Peyer's patch (tissue), 4 donors: ENCODE measurements at places on chromosomes 7 and 10. TPM values are rescaled to one million over a fixed set of nuclear protein-coding genes. Genes with fewer than 3 reads are reported as not detected.

IFIT3 gene
- total RNA-seq = 14.0 TPM

FGL2 gene
- 23.3 TPM for total RNA-seq

ANKRD61 gene
- total RNA-seq = not detected

- H3K4me3 ChIP-seq = no peak overlapping the region
- H3K27ac ChIP-seq = no peak overlapping the region
- no peak for DNase-seq
- H3K27me3 ChIP-seq = no peaks in the 10 kb centered on the region
- H3K4me1 ChIP-seq = no peaks in the 10 kb centered on the region
These were observed 81.3 kb downstream of the SH2D4B start for GRCh38 chr10:80619036-80619435.

- H3K4me3 ChIP-seq = no peak overlapping the region
- no peaks in the 10 kb centered on the region for H3K4me1 ChIP-seq
- DNase-seq = no peak
These were observed 166.3 kb downstream of the TNS3 start for GRCh38 chr7:47415318-47416212.

DNA sequence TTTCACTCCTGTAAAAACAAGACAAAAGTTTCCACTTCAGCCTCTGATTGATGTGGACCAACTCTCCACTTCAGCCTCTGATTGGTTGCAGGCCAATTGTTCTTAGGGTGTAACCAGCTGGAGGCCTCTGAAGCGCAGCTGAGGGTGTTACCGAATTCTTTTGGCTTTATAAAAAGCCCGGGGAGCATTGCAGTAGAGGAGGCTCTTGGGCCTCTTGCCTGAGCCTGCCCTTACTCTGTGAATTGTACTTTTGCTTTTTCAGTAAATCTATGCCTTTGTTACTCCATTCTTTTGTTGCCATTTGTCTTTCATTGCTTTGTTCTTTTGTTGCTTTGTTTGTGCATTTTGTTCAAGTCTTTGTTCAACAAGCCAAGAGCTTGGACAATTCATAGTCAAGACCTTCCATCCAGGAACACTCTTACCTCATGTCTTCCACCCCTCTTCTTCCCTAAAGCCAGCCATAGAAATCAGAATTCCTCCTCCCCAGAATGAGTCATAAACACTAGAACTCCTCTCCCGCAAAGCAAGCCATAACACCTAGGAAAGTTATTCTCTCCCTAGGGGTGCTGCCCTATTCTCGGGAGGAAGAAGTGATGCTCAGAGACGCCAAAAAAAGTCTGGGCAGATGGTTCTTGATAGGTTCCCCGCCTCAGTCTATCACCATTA is 53.5 kb upstream of the ARMC3 start:
- H3K4me1 ChIP-seq = no peaks in the 10 kb centered on the region
- H3K36me3 ChIP-seq = no peaks in the 10 kb centered on the region
- no peak overlapping the region for H3K27ac ChIP-seq
- no peaks in the 10 kb centered on the region for H3K27me3 ChIP-seq

- H3K4me3 ChIP-seq = no peak overlapping the region
- H3K4me1 ChIP-seq = no peaks in the 10 kb centered on the region
- H3K36me3 ChIP-seq = no peaks in the 10 kb centered on the region
- H3K27me3 ChIP-seq = no peaks in the 10 kb centered on the region
These were observed 345.2 kb upstream of the ANKRD30A start for GRCh38 chr10:36780158-36780557.

DNA sequence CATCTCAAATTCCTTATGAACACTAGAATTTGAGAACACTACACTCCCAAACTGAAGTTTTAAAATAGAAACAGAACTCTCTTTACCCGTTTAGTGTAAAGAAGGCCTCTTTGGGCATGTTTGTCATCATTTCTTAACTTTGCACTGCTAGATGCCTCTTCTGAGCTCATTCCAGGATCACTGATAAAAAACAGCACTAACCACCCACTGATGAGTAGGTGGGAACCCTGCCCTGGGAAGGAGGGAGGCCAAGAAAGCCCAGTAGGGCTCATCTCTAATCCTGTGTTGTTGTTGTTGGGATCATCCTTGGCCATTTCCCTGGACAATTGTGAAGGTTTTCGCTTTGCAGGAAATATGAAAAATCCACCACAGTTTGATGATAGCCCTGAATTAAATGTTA is 68.2 kb downstream of the CUBN start:
- H3K4me3 ChIP-seq = no peak overlapping the region
- no peaks in the 10 kb centered on the region for H3K36me3 ChIP-seq
- H3K27ac ChIP-seq = no peak overlapping the region
- no peak for DNase-seq
